ENCODE measurements at places on chromosomes 2 and 18.
A peak's percentile ranks its signal among the peaks of the same experiment; 100 is the strongest.

GRCh38 chr2:216485237-216485636 lies 13.4 kb upstream of the RPL37A start:
- H3K27ac ChIP-seq, result no peak overlapping the region
- peaks cover 10% of the 10 kb centered on the region for H3K36me3 ChIP-seq
- H3K4me1 ChIP-seq, result peaks cover 8% of the 10 kb centered on the region

DNA sequence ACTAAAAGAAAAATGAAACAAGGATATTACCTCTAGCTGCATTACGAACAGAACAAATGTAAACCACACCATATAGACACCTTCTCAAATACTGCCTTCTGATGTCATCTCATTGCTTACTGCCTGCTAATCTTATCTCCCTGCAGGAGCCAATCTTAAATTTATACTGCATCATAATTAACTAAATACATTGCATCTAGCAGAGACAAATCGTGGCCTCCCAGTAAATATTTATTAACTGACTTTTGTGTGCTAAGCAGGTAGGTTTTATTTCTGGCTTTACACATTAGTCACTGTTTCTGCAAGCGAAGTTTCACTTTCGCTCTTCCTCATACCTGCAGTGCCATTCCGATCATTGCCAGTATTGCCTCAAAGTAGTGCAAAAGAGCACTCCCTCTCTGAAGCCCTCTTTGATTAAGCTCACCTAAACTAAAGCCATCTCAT lies 67.5 kb downstream of the SPATS2L start:
- no peak overlapping the region for H3K27ac ChIP-seq
- H3K4me3 ChIP-seq, result no peak overlapping the region
- peaks cover 3% of the 10 kb centered on the region for H3K36me3 ChIP-seq
- no peak for DNase-seq
- peaks cover 16% of the 10 kb centered on the region for H3K4me1 ChIP-seq

DNA sequence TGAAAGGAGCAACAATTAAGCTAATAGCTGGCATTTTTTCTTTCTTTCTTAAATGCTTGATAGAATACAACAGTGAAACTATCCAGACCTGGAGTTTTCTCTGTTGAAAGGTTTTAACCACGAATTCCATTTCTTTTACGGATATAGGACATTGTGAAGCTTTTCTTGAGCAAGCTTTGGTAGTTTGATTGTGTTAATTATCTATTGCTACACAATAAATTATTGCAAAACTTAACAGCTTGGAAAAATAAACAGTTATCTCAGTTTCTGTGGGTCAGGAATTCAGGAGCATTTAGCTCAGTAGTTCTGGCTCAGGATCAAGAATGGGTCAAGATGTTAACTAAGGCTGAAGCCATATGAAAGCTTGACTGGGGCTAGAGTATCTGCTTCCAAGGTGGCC lies 11.7 kb downstream of the PHOSPHO2 start:
- no peaks in the 10 kb centered on the region for H3K27me3 ChIP-seq
- DNase-seq, result peak; percentile 70
- no peak overlapping the region for H3K27ac ChIP-seq

- no peaks in the 10 kb centered on the region for H3K4me1 ChIP-seq
- no peak for DNase-seq
- H3K27me3 ChIP-seq, result no peaks in the 10 kb centered on the region
- H3K4me3 ChIP-seq, result no peak overlapping the region
- H3K36me3 ChIP-seq, result peaks cover 11% of the 10 kb centered on the region
- no peak overlapping the region for H3K27ac ChIP-seq
Observed at GRCh38 chr2:189013031-189013430, 38.9 kb downstream of the COL3A1 start.

- no peak overlapping the region for H3K27ac ChIP-seq
- H3K4me1 ChIP-seq, result no peaks in the 10 kb centered on the region
- no peaks in the 10 kb centered on the region for H3K27me3 ChIP-seq
- H3K36me3 ChIP-seq, result peaks cover 3% of the 10 kb centered on the region
- no peak overlapping the region for H3K4me3 ChIP-seq
Observed at GRCh38 chr2:187466129-187466792, 18.2 kb upstream of the CALCRL start.

DNA sequence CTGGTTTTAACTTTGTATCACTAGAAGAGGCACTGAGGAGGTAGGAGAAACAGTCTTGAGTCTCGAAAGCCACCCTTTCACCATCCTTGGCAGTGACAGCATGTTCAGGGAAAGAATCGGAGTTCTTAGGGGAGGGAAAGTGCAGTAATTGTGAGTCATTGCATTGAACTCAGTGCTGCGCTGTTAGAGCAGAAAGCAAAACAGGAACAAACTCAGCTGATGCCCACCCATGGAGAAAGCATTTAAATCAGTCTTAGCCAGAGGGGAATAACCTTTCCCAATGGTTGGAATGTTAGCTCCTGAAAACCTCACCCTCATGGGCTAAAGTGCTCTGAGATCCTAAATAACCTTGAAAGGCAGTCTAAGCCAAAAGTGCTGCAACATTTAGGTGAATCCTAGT lies 845.6 kb upstream of the CNTNAP5 start:
- H3K36me3 ChIP-seq, result no peaks in the 10 kb centered on the region
- no peak for DNase-seq
- no peak overlapping the region for H3K4me3 ChIP-seq
- no peaks in the 10 kb centered on the region for H3K27me3 ChIP-seq

- no peaks in the 10 kb centered on the region for H3K27me3 ChIP-seq
- H3K36me3 ChIP-seq, result peaks cover 6% of the 10 kb centered on the region
- H3K27ac ChIP-seq, result no peak overlapping the region
- no peaks in the 10 kb centered on the region for H3K4me1 ChIP-seq
Observed at GRCh38 chr2:121608367-121608766, 40.9 kb downstream of the CLASP1 start.

DNA sequence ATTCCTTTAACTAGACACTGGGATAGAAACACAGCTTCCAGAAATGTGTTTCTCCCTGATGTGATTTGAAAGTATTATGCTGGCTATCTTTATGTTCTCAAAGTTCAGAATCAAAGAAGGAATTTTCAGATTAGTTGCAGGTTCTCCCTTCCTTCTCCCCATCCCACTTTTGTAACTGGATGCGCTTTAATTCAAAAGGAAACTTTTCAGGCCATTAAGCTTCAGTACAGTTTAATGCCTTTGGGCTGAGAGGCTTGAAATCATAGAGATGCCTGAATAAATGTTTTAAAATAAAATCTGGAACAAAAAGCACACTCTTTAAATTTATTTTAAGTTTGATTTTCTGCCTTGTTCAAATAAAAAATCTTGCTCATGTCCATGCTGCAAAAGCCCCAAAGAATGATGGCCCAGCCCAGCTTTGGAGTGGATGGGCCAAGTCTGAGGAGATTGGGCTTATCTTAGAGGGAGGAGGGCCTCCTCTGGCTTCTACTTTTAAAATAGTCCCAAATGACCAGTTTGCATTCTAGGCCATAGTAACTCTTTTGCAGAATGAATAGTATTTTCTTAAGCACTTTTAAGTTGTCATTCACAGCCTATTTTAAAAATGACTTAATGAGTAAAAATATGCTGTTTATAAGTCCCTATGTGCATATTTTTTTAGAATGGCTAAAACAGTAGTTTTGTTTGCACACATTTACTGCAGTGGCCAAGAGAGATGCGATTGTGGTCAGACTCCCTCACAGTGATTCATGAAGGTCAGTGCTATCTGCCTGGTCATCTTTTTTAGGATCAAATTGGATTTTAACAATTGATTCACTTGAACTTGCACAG lies 129.2 kb downstream of the MTX2 start:
- no peak overlapping the region for H3K27ac ChIP-seq
- peak; percentile 60 for DNase-seq
- H3K27me3 ChIP-seq, result no peaks in the 10 kb centered on the region
- H3K36me3 ChIP-seq, result no peaks in the 10 kb centered on the region
- H3K4me3 ChIP-seq, result no peak overlapping the region
- H3K4me1 ChIP-seq, result peaks cover 3% of the 10 kb centered on the region

- H3K27me3 ChIP-seq, result no peaks in the 10 kb centered on the region
- H3K27ac ChIP-seq, result peak overlapping the region; percentile 43
- no peak for DNase-seq
- peaks cover 13% of the 10 kb centered on the region for H3K4me1 ChIP-seq
- no peaks in the 10 kb centered on the region for H3K36me3 ChIP-seq
Observed at GRCh38 chr18:77115192-77115953, 17.2 kb downstream of the MBP start.

DNA sequence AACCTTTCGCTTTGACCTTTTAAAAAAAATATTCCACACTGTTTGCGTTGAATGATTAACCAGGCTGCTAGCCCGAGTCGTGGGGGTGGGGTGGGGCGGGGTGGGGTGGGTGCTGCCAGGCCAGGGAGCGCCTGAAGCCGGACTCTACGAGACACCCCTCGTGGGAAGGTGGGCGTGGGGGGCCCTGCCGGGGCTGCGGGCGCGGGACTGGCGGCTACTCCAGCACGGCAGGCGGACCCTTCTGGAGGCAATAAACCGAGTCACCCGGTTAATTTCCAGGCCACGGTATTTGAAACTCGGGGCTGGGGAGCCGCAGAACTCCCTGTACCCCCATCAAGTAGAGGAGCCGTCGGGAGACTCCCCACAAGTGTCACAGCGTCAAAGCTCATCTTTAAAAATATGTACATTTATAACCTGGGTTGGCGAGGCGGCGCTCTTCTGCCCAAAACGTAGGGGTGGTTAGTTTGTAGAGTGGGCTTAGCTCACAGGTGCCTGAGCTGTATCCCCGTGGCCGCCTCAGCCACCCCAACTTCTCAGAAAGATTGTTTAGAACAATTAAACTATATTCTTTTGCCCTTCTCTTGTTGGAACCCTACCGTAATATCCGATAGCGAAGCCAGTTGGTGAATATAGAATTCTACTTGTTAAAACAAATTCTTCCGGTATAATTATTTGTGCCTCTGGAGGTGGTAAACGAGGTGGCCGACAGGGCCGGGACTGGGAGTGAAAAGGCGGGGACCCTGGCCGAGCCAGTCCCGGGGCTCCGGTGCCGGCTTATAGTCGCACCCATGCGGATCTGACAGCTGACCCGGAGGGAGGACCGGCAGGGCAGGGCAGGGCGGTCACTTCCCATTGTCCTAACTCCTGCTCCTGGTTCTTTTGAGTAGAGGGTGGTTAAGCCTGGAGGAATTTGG lies 1.4 kb downstream of the B3GNT2 start:
- H3K27ac ChIP-seq, result no peak overlapping the region
- peaks cover 5% of the 10 kb centered on the region for H3K4me1 ChIP-seq
- H3K27me3 ChIP-seq, result no peaks in the 10 kb centered on the region
- peak overlapping the region; percentile 79 for H3K4me3 ChIP-seq

GRCh38 chr2:63871864-63872263 lies 30.2 kb downstream of the UGP2 start:
- no peak overlapping the region for H3K27ac ChIP-seq
- H3K4me3 ChIP-seq, result no peak overlapping the region
- H3K27me3 ChIP-seq, result no peaks in the 10 kb centered on the region
- peaks cover 16% of the 10 kb centered on the region for H3K36me3 ChIP-seq
- DNase-seq, result no peak

GRCh38 chr2:216492597-216493333 lies 5.9 kb upstream of the RPL37A start:
- peak overlapping the region; percentile 77 for H3K27ac ChIP-seq
- peaks cover 49% of the 10 kb centered on the region for H3K4me1 ChIP-seq
- H3K36me3 ChIP-seq, result no peaks in the 10 kb centered on the region
- H3K4me3 ChIP-seq, result peak overlapping the region; percentile 4
- no peaks in the 10 kb centered on the region for H3K27me3 ChIP-seq
- DNase-seq, result peak; percentile 87

DNA sequence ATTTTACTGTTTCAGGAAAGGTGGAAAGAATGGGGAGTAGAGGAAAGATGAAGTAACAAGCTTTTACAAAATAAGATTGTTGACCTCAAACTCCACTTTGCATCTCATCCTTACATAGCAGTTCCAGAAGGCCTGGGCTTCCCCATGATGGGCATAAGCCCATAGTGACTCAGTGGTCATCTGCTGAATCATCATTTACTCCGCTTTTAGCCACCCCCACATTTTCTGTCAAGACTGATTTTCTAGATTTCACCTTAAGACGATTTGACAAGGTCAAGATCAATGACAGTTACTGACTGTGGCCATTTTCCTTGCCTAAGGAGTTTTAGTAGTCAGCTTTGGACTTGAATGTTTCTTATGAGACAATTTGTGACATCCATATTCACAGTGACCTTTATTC lies 49.4 kb downstream of the PLEKHM3 start:
- no peak for DNase-seq
- H3K27me3 ChIP-seq, result no peaks in the 10 kb centered on the region
- H3K4me3 ChIP-seq, result no peak overlapping the region
- no peaks in the 10 kb centered on the region for H3K36me3 ChIP-seq
- H3K4me1 ChIP-seq, result no peaks in the 10 kb centered on the region
- H3K27ac ChIP-seq, result no peak overlapping the region

- H3K27ac ChIP-seq, result no peak overlapping the region
- H3K4me3 ChIP-seq, result no peak overlapping the region
- no peak for DNase-seq
- no peaks in the 10 kb centered on the region for H3K27me3 ChIP-seq
- peaks cover 3% of the 10 kb centered on the region for H3K4me1 ChIP-seq
Observed at GRCh38 chr2:189654641-189655040, 6.6 kb upstream of the ASNSD1 start.

GRCh38 chr2:144237830-144238627 lies 281.9 kb downstream of the ZEB2 start:
- H3K4me3 ChIP-seq, result no peak overlapping the region
- H3K27me3 ChIP-seq, result no peaks in the 10 kb centered on the region
- H3K4me1 ChIP-seq, result no peaks in the 10 kb centered on the region
- H3K36me3 ChIP-seq, result no peaks in the 10 kb centered on the region

DNA sequence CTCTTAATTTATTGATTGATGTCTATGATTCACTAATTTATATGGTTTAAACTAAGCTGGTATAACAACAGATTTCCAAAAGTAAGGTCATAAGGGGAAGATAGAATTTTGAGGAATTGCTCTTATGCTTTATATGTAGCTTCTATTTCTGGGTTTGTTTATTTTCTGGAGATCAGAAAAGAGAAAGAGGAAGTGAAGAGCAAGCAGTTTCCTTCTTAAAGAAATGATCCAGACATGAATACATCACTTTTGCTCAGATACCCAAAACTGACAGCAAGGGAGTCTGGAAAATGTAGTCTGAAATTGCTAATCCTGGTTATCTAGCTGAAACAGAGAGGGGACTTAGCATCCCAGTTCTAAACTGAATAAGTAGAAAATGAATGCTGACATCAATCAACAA lies 912.5 kb upstream of the CRIM1 start:
- H3K4me1 ChIP-seq, result no peaks in the 10 kb centered on the region
- H3K4me3 ChIP-seq, result no peak overlapping the region
- H3K27ac ChIP-seq, result no peak overlapping the region
- no peak for DNase-seq
- no peaks in the 10 kb centered on the region for H3K27me3 ChIP-seq
- no peaks in the 10 kb centered on the region for H3K36me3 ChIP-seq

- H3K27ac ChIP-seq, result no peak overlapping the region
- H3K4me1 ChIP-seq, result peaks cover 8% of the 10 kb centered on the region
- H3K36me3 ChIP-seq, result no peaks in the 10 kb centered on the region
- no peak overlapping the region for H3K4me3 ChIP-seq
- DNase-seq, result no peak
Observed at GRCh38 chr2:236508466-236508865, 61.2 kb upstream of the ACKR3 start.

GRCh38 chr18:50704357-50704940 lies 115.4 kb downstream of the MRO start:
- no peaks in the 10 kb centered on the region for H3K36me3 ChIP-seq
- DNase-seq, result no peak
- H3K27me3 ChIP-seq, result no peaks in the 10 kb centered on the region
- no peak overlapping the region for H3K4me3 ChIP-seq
- H3K4me1 ChIP-seq, result no peaks in the 10 kb centered on the region
